ENCODE measurements at places on chromosomes 16 and 17.

DNA sequence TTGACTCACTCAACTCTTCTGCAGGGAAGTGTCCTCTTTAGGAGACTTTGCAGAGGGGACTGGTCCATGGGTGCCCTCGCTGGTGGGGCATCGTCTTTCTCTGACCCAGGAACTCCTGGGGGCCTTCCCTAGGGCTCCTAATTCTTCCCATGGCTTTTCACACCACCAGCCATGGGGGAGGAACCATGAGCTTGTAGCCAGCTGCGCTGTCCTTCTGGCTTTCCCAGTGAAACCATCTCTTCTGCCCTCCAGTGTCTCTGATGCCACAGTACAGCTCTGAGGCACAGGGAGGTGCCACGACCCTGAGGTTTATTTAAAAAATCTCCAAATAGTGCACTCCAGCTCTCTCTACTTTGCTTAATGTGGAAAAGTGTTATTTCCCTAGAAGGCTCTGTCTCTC is 78.6 kb downstream of the SDR42E1 start:
- no peak for DNase-seq

DNA sequence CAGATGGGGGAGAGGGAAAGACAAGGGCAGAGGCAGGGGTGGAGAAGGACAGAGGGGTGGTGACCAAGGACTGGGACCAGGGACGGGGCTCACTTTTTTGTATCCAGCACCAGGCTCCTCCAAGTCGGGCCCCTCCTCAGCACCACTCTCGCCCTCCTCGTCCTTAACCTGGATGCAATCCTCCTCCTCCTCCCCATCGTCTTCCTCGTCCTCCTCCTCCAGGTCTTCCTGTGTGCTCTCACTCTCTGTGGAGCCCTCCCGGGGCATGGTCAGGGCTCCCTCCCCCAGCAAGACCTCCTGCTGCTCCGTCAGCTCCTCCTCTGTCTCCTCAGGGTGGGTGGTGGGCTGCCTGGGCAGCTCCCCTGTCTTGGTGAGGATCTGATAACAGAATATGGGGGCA is 16.8 kb downstream of the G6PC3 start:
- DNase-seq = no peak

- no peak for DNase-seq
Observed at GRCh38 chr16:78437352-78437968, 338.0 kb downstream of the WWOX start.

- DNase-seq = no peak
Observed at GRCh38 chr17:79043191-79043930, 19.4 kb downstream of the C1QTNF1 start.

DNA sequence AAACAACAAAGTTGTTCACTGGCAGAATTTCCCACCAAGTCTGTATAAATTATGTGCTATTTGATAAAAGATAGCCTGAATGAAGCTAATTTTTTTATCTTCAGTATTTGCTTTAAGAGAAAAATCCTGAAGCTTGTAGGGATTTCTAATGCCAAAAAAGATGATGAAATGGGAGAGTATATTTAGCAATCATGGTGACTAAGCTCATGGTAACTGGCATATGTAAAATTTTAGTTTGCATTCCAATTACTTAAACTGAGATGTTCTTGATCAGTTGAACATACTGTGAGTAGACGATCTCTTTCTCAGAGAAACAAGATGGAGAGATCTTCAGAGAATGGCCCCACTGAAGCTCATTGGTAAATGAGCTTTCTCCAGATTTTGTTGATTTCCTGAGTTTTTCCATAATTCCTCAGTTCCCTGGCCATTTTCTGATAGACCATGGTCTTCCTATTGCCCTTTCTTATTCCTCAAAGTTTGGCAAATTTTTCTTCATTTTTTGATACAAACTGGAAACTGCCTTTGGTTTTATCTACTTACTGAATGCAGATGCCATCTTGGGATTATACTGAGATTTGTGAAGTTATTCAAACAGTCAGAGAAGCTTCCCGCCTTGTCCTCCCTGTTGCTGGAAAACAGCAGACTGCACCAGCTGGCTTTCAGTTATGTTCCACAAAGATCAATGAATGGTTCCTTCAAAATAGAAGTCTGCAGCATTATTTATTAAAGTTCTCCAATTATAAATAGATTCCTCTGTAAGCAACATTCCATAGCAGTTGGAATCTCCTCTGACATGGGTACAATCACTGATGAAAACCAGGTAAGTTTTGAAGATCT is 68.3 kb upstream of the ALOX12 start:
- DNase-seq = no peak

DNA sequence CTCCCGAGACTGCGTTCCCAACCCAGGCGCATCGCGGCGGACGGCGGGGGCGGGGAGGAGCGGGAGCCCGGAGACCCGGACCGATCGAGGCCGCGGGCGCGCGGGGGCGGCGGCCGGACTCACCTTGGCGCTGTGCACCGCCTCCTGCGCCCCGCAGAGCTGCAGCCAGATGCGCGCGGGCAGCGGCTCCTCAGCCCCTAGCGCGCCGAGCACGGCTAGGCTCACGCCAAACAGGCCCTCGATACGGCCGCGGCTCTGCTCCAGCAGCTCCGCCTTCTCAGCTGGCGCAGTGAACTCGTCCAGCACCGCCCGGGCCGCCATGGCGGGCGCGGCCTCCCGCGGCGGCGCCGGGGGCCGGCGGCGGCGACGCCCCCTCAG is 339 bp downstream of the N4BP1 start:
- no peak for DNase-seq

DNA sequence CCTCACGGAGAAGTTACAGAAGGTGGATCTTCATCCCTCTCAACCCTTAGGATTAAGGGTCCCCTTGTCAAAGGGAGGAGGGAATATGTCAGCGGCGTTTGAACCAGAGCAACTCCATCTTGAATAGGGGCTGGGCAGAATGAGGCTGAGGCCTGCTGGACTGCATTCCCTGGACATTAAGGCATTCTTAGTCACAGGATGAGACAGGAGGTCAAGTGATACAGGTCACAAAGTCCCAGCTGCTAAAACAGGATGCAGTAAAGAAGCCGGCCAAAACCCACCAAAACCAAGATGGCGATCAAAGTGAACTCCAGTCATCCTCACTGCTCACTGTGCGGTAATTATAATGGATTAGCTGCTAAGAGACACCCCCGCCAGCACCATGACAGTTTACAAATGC is 36.7 kb downstream of the RBFOX3 start:
- DNase-seq = no peak

- DNase-seq = no peak
Observed at GRCh38 chr16:50478773-50479149, 69.4 kb upstream of the NKD1 start.

GRCh38 chr16:84489131-84489530 is 15.3 kb downstream of the MEAK7 start:
- no peak for DNase-seq

- DNase-seq = no peak
Observed at GRCh38 chr16:83674931-83675535, 132.7 kb upstream of the HSBP1 start.

GRCh38 chr17:57671667-57672632 is 73.1 kb downstream of the CCDC182 start:
- DNase-seq = peak; percentile 35

GRCh38 chr17:76685846-76686245 is 24.9 kb downstream of the MXRA7 start:
- DNase-seq = no peak

DNA sequence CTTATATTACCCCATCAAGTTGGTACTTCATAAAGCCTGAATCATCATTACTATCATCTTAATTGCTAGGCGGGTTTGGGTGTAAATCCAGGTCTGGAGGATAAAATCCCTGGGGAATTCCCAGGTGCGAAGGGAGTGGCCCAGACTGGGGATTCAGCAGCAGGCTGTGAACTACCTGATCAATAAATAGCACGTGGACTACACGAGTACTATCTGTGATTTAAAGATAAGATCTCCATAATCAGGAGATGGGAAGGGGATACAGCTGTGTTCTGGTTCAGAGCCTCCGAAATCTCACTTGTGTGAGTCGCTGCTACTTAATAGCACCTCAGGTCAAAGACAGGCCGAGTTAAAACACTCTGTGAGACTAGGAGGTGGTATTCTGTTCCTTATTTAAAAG is 512.6 kb upstream of the ZFHX3 start:
- no peak for DNase-seq

- DNase-seq = no peak
Observed at GRCh38 chr17:9644910-9645751, at the start of gene USP43. Gene USP43, plus strand, starts transcription at chr17:9645517. Its CDS starts 116 bp downstream, at chr17:9645633.

DNA sequence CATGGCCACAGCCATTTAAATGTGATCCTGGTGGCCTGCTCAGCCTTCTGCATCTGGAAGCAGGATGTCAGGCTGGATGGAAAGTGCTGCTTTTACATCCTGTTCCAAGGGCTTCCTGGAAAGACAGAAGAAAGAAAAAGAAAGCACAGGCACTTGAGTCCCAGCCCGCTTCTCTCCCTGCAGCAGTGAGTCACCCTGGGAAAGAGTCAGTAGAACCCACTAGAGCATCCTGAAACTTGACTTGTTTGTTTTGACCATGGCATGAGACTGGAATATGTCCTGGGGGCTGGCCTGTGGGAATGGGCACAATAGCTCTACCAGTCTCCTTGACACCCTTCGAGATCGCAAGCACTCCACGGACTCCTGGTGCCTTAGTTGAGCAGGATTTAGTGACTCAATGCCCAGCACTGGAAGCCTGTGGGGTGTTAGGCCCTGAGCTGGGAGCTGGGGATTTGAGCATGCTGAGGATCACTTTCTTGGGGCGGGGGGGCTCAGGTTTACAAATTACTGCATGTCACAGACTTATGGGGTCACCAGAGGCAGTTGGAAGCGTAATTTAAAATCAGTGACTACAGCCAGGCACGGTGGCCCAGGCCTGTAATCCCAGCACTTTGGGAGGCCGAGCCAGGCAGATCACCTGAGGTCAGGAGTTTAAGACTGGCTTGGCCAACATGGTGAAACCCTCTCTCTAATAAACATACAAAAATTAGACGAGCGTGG is 22.1 kb upstream of the GNA13 start:
- DNase-seq = no peak

DNA sequence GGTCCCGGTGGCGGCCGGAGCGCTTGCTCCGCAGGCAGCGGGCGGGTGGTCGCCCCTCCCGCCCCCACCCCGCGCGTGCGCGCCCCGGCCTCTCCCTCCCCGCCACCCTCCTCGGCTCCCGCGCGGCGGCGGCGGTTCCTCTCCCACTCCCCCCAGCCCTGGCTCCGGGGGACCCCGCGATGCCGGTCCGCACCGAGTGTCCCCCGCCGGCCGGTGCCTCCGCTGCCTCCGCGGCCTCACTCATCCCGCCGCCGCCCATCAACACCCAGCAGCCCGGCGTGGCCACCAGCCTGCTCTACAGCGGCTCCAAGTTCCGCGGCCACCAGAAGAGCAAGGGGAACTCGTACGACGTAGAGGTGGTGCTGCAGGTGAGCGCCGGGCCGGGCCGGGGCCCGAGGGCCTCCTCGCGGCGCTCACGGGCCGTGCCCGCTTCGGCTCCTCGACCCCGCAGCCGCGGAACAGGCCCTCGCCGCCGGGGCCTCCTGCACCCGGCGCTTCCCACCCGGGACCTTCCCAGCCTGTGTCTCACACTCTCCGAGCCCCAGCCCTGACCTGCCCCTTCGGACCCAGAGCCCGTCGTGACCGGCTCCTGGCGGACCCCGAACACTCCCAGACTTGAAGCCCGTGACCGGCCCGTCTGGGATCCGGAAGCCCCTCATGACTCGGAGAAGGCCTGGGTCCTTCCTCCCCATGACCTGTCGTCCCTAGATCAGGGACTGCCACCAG is 490 bp downstream of the GID4 start:
- no peak for DNase-seq

DNA sequence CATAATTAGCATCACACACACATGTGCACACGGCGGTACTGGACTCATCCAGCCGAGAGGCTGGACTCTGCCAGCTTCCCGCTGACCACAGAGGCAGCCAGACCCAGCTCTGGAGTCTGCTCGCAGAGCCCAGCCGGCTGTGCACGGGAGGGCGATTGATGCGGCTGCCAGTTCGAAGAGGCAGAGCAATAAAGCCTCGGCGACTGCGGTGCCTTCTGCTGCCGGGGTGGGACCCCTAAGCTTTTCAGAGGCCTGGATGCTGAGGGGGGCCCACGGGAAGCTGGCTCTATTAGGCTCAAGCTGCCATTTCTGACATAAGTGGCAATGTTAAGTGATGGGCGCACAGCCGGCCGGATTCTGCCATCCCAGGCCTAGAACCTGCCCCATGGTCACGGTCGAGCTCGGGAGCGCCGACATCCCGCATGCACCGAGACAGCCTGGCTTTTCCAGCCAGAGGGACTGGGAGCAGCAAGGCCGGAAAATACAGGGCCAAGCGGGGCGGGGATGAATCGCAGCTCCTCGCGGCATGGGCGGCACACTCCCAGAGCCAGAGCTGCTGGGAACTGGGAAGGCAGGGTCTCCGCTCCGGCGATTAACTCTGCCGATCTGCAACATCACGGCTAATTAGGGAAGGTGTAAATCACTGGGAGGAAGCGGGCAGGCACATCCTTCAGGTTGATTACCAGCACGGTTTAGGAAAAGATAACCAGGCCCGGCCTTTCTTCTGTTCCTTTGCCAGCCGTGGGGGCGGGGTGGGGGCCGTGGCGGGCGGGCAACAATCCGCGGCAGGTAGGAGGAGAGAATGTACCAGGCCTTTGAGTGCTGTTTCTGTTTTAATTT is 57.7 kb downstream of the TBC1D16 start:
- DNase-seq = no peak

DNA sequence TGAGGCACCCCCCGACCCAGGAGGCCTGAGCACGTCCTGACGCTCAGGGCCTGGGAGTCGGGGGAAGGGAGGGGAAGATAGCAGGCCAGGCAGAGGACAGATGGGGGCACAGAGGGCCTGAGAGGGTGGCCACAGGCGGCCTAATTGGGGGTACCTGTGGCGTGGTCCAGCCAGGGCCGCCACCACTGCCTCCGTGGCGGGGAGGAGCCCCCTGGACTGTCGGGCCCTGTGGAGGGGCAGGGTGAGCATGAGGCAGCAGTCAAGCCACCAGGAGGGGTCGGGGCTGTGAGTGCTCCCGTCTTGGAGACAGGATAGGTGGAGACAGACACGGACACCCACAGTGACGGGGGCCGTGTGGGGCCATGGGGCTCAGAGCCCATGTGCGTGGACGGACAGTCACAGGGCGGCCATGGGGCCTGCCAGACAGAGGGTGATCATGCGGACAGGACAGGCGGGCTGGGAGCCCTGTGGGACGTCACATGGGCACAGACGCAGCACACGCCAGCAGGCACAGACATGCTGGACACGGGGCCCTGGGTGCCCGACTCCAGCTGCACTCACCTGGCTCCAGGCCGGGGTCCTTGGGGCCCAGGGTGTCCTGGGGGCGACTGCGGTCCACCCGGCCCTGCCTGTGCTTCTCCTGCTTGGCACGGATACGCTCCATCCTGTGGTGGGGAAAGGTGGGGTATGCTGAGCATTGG is 18.7 kb downstream of the CTU2 start:
- DNase-seq = no peak

DNA sequence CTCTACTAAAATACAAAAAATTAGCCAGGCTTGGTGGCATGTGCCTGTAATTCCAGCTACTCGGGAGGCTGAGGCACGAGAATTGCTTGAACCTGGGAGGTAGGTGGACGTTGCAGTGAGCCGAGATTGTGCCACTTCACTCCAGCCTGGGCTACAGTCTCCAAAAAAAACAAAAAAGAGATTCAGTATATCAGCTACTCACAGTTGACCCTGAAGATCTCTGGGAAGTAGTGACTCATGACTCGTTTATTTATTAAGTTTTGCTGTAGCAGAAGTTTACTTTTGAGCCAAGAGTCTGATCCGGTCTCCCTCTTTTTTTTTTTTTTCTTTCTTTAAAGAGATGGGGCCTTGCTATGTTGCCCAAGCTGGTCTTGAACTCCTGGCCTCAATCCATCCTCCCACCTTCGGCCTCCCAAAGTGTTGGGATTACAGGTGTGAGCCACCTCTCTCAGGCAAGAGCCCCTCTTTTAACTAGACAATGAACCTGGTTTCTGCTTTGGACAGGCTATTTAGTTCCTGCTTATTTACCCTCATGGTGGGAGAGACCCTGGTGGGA is 4.4 kb downstream of the MVP start:
- no peak for DNase-seq

Data from activated naive CD4-positive, alpha-beta T cell (primary cell).